Renal cortex interstitium (tissue), 15 donors: ENCODE measurements at places on chromosomes 7 and 10. TPM values are rescaled to one million over a fixed set of nuclear protein-coding genes. Genes with fewer than 3 reads are reported as not detected.

TRIL gene
- 53.5 TPM for polyA plus RNA-seq

- DNase-seq: peak; percentile 51
These were observed 34.5 kb upstream of the EBLN1 start for GRCh38 chr10:22252224-22252800.

KLF14 gene
- polyA plus RNA-seq: 0.88 TPM

GRCh38 chr10:7886056-7886455 is 67.8 kb downstream of the TAF3 start:
- no peak for DNase-seq

DNA sequence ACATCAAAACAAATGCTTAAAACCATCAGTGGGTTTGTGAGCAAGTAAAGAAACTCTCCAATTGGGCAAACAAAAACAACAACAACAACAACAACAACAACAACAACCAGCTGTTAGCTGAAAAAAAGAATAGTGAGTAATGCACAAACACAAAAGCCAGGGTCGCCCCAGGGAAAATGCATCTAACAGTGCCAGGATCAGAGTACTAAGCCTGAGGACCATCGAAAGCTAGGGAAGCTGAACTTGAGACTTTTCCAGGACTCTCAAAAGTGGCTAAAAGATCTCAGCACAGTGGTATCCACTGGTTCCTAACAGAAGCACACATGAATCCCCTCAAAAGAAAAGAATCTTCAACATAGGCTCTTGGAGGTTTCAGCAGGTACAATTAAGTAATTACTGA is 83.3 kb downstream of the CPXM2 start:
- DNase-seq: no peak

AZGP1 gene
- polyA plus RNA-seq: 61.6 TPM

GRCh38 chr10:14602807-14603533 is 171.7 kb downstream of the FAM107B start:
- no peak for DNase-seq

- DNase-seq: no peak
These were observed 71.6 kb downstream of the PTPRE start for GRCh38 chr10:127978481-127978880.

ZPBP gene
- polyA plus RNA-seq: 0.30 TPM

- DNase-seq: no peak
These were observed 692.5 kb upstream of the ZWINT start for GRCh38 chr10:57053530-57053929.

GRCh38 chr10:69515699-69516259 is 57.4 kb downstream of the NEUROG3 start:
- no peak for DNase-seq

KCNIP2 gene
- 8.1 TPM for polyA plus RNA-seq

SEPHS1 gene
- 131 TPM for polyA plus RNA-seq

DNA sequence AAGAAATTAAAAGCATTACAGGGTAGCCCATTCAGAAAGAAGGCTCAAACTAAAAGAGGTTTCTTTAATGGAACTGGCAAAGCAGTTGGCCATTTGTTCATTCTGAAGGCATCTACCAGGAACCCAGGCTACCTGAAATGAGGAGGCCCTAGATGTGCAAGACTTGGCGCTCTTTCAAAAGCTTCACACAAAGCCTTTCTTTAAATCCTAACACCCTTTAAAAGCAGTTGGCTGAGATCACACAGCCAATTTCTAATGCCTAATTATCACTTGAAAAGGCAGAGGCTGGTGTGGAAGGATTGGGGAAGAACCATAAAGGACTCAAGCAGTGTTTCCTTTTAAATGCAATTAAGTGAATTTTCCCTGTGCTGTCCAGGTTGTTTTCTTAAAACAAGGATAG is 23.2 kb downstream of the PPP1R17 start:
- no peak for DNase-seq
